CD4-positive, alpha-beta T cell treated with Interleukin-2 at 100 ng/mL for 4 hours (primary cell): ENCODE measurements at places on chromosomes 13 and 19.

- peak; percentile 75 for DNase-seq
Observed at GRCh38 chr13:73722120-73722519, 412.1 kb downstream of the KLF12 start.

- no peak for DNase-seq
Observed at GRCh38 chr13:109725297-109725696, 61.1 kb downstream of the IRS2 start.

DNA sequence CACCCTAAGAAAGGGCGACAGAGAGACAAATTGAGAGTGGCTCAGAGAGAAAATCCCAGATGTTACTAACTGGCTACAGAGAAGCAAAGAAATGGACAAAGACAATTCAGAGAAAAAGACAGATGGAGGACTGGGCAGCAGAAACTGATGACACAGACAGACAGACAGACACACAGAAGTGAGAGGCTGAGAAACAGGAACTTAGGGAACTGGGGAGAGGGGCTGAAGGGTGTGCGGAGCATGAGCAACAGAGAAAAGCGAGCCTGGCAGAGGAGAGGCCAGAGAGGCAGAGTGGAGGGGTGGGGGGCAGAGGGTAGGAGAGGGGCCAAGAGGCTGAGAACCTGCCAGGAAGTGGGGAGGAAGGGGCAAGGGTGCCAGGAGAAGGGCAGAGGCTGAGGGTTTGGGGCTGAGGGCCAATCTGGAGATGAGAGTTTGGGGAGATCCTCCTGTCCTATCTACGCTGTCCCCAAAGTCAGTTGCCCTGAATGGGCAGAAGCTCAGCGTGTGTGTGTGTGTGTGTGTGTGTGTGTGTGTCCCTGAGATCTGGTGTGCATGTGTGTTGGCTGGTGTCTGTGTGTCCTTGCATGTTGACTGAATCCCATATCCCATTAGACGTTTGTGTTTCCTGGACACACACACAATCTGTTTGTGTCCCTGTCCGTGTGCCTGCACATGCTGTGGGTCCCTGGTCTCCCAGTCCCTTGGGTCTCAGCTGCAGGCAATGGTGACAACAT, 5.6 kb upstream of the ERFL start:
- no peak for DNase-seq

GRCh38 chr13:24282256-24282655, 27.1 kb upstream of the C1QTNF9 start:
- DNase-seq, result no peak
